Right renal cortex interstitium (tissue), 3 donors: ENCODE measurements at places on chromosomes 6 and 20. TPM values are rescaled to one million over a fixed set of nuclear protein-coding genes. Genes with fewer than 3 reads are reported as not detected.

GRCh38 chr6:109440331-109441068 lies at the start of the genes PPIL6 and SMPD2:
TSS of gene PPIL6 (minus strand) at chr6:109440628. CDS start at chr6:109440590, 38 bp downstream.
TSS of gene SMPD2 (plus strand) at chr6:109440724. CDS start at chr6:109441122, 398 bp downstream.
- DNase-seq = peak; percentile 89

- no peak for DNase-seq
Measured at GRCh38 chr6:47047097-47047478, 5.0 kb upstream of the ADGRF1 start.

GRCh38 chr20:32973077-32973717 lies 31.0 kb downstream of the SUN5 start:
- DNase-seq = no peak

DNA sequence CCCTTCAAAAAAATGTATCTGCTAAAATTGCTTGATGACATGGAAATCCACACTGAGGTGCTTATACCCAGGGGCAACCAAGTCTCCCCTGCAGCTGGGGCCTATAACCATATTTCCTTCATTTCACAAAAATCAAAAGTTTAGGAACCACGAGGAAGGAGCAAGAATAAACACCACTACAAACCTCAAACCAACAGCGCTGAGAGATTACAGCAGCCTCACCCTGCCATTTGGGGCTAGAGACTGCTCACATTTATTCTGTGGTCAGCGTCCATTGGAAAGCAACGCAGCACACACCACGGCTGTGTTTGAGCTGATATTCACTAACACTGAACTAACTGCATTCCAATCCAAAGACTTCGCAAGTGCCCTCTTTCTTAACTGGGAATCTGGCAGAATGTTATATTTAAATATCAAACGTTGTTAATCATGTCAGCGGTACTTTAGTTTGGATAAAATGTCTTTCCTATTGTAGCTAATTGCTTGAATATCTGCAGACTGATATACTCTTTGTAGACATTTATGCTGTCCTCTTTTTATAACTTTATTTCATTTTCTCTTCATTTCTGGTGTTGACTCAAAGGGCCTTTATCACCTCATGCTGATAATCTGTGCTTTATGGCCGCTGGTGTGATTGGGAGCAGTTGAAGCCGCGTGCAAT lies 94.6 kb downstream of the FOXA2 start:
- no peak for DNase-seq

DNA sequence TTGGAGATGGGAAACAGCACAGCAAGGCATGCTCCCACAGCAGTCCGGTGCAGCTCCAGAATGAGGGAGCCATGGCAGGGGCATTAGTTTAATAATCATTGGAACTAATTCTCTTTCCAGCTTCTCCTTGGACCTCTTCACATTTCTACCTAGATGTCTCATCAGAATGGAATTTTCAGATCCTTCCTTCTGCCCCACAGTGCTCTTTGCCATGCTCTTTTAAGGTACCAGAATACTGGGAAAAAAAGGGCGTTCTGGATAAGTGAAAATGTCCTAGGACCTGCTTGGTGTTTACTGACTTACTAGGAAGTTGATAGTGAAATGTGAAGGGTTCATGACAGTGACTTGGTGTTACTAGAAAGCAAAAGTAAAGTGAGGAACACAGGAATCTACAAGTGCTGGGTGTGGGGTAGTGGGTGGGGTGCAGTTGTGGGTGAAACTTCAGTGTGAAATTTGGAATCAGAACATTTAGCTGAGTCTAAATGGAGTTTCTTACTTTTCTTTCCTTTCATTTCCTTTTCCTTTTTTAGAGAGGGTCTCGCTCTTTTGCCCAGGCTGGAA lies 207.1 kb downstream of the ARID1B start:
- DNase-seq = no peak

GRCh38 chr6:24125980-24126379 lies at the start of gene NRSN1:
TSS of gene NRSN1 (plus strand) at chr6:24126215. CDS start at chr6:24134328, 8,113 bp downstream.
- no peak for DNase-seq

The ME1 gene
- 2.1 TPM for polyA plus RNA-seq

The ADTRP gene
- 0.72 TPM for polyA plus RNA-seq

DNA sequence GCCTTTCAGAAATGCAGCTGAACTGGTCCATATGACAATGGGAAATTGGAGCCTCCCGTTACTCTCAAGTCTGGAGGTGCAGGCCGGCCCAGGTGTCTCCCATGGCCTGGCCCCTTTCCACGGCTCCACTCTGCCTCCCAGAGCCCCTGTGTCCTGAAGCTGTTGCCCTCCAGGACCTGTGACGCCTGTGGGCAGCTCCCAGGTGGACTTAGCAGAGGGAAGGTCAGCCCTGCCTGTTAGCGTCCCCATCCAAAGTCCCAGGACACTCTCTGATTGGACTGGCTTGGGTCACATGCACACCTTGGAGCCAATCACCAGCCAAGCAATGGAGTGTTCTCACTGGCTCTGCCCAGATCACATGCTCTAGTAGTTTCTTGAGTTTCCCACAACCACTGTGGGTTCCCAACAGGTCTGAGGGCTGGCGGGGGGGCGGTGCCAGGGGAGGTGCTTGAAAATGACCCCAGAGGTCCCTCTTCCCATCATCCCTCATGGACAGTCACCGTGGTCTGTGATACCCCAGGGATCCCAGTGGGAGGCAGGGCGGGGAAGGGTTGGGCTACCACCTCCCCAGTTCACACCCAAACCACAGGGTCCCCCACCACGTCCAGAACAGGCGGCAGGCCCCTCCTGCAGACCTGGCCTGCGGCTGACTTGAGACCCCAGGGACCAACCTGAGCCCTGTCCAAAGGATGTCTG lies 135.6 kb downstream of the TAF4 start:
- DNase-seq = no peak

The CPXM1 gene
- polyA plus RNA-seq = 256 TPM

The C6orf58 gene
- 2.1 TPM for polyA plus RNA-seq

DNA sequence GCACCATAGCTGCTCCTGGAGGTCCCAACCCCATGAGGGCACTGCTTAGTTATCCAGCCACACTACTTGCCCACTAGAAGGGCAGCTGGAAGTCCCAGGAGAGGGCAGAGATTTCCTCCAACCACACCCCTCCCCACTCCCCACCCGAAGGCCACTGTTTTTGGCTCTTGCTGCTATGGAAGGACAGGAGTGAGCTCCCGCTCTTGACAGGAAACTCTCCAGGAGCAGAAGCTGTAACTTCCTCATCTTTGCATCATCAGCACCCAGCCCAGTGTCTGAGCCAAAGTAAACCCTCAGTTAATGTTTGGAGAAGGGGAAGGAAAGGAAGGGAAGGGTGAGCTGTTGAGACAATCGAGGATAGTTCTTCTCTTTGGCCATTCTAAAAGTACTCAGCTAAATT lies 120.7 kb downstream of the MTFR2 start:
- DNase-seq = no peak

DNA sequence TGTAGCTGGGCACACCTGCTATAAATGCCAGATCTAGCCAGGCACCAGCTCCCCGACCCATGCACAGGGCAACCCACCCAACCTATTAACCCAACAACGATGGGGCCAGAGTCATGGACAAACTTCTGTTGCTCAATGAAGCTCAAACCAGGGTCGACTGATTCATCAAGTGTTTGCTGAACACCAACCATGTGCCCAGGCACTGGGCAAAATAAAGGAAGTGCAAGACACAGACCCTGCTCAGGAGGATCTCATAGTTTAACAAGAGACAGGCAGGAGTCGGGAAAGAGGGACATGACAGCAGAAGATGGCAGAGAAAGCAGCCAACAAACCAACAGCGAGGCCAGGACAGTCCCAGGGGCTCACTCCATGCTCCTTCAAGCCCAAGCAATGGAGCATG lies 18.8 kb downstream of the KCNK5 start:
- no peak for DNase-seq

- DNase-seq = no peak
Measured at GRCh38 chr6:119620846-119621555, 271.4 kb upstream of the MAN1A1 start.

GRCh38 chr6:167695831-167696230 lies 130.9 kb upstream of the AFDN start:
- DNase-seq = no peak

The PXDC1 gene
- polyA plus RNA-seq = 19.3 TPM

The BMP2 gene
- 20.4 TPM for polyA plus RNA-seq
